ENCODE measurements at places on chromosomes 4 and X.
A peak's percentile ranks its signal among the peaks of the same experiment; 100 is the strongest.

- no peak for DNase-seq
These were observed 48.5 kb downstream of the SEPSECS start for GRCh38 chr4:25111648-25112196.

DNA sequence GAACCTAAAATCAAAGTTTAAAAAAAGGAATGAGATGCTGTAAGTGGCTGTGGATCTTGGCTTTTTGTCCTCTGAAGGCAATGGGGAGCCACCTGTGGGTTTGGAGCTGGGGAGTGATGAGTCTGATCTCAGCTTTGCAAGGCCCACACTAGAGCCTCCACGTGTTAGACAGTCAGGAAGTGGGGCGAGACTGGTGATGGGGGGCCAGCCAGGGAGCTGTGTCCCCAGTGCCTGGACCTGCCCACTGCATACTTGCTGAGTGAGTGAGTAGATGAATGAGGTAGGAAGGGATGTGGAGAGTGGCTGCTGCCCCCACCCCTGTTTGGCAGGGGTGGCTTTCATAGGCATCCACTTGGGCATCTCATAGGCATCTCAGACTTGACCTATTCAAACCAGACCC is 84.0 kb downstream of the NHSL2 start:
- no peak for DNase-seq

GRCh38 chr4:148735432-148736155 is 293.4 kb upstream of the NR3C2 start:
- no peak for DNase-seq

- peak; percentile 0 for DNase-seq
These were observed 46.9 kb upstream of the TAB3 start for GRCh38 chrX:30935985-30936384.

DNA sequence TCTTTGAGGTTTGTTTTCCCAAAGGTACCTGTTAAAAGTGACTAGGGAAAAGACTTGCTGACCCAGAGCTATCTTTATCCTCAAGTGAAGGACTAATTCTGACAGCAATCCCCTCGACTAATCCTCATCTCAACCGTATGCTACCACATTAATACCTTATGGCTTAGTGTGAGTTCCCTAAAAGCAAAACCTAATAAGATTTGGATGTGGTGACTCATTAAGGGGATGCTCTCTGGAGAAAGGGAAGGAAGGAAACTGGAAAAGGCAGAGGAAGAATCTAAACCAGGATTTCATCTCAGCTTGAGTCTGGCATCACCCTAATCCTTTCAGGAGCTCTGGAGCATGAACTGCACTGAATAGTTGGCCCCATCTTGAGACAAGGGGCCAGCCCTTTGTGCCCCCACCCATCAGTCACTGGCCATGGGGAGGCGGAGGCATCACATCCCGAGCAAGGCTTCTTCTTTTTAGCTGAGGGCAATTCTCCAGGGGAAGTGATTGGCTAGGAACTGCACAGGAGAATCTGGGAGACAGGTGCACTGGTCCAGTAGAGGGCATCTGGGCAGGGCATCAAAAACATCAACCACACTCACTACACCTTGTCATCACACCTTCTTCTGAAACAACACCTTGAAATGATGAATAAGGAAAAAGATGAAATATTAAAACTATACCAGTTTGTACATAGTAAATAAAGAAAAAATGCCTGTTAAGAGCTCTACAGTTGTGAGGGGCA is 6.9 kb upstream of the BBS7 start:
- DNase-seq: no peak

- no peak for DNase-seq
These were observed 168.6 kb downstream of the AFAP1 start for GRCh38 chr4:7771056-7771455.

DNA sequence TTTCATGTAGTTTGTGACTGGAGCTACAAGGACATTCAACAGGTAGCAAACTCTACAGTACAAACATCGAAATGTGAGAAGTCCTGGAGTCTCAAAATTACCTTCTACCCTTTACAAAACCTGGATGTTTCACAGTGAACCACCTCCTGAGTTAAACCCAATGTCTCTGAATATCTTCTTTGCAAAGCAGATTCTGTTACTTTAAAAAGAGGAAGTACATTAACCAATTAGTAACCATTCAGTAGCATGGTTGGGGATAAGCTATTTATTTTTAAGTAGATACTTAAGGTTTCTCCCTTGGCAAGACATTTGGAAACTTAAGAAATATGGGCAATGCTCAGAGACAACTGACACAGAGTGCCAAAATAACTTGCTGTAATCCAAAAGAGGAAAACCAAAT is 371.9 kb upstream of the NWD2 start:
- no peak for DNase-seq

- DNase-seq: no peak
These were observed 300.7 kb upstream of the BOD1L1 start for GRCh38 chr4:13928214-13928613.

- no peak for DNase-seq
These were observed 39.2 kb upstream of the UGT2B7 start for GRCh38 chr4:69056921-69057550.

GRCh38 chr4:8695237-8696219 is 103.0 kb downstream of the CPZ start:
- DNase-seq: no peak

- DNase-seq: no peak
These were observed 14.6 kb upstream of the IL13RA2 start for GRCh38 chrX:115031989-115032388.
